ENCODE measurements at places on chromosomes 6 and 20.

DNA sequence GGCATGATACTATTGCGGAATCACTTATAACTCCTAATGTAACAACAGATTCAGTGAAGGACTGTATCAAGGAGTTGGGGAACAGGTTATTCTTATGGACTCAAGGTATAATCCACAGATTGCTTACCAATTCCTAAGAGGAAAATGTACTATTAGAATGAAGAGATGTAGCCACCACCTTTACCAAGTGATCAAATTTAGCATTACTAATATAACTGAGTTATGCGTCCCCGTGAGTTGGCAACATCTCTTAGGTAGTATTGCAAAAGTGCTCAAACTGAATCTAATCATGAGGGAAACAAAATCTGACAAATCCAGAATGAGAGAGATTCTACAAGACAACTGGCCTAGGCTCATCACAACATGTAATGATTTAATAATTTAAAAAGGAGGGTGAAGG is 777 bp upstream of the SNRNP48 start:
- DNase-seq: no peak

DNA sequence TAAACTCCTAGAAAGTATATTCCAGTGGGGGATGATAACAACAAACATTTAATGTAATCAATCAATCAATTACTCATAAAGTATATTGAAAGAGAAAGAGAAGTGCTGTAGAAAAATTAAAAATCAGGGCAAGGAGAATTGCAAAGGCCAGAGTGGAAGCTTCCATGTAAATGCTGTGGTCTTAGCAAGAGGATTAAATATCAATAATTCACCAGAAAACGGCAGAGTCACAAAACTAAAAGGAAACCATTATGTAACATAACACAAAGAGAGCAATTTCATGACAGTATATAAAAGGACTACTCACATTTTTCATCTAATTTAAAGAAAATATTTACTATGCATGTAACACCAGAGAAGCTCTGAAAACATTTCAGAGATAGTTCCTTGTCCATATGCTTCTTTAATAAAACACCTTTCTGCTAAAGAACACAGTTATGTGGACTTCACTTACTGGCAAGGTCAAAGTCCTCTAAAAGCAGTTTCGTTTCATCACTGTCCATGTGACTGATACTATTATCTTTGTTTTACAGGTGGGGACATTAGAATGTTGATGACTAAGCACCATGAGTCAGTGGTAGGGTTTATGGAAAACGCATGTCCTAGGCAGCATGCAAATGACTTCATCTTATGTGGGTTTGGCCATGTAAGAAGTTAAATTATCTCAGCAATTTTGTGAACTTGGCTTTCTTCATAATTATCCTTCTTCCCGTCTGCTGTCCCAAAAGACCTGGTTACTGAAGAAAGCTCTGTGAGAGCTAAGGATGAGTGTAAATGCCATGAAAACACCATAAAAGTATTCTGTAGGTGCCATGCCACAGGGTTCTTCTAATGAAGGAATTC is 185.8 kb upstream of the TENT5A start:
- DNase-seq: no peak

GRCh38 chr20:21820045-21820444 is 114.6 kb downstream of the PAX1 start:
- no peak for DNase-seq

DNA sequence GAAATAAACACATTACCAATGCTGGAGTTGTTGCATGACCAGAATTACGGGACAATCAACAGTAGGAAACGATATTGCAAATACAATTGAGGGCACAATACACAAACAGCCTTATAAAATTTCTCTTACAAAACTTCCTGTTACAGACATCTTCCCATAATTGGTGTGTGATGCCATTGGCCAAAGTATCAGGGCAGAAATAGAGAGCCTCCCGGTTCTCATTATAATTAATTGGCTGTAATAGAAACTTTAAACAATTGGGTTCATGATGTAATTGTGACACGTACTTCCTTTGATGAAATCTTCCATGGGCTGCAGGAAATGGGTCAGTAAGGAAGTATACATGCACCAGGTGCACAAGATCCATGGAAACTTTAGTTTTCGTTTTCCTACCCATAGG is 40.3 kb upstream of the RALGAPA2 start:
- no peak for DNase-seq

- no peak for DNase-seq
Observed at GRCh38 chr6:53119772-53120409, 28.8 kb downstream of the GCM1 start.

- DNase-seq: no peak
Observed at GRCh38 chr20:60108397-60108796, 150.2 kb downstream of the CDH26 start.

GRCh38 chr20:33732166-33732970 is 572 bp downstream of the ZNF341 start:
- DNase-seq: peak; percentile 76

- DNase-seq: no peak
Observed at GRCh38 chr6:167846997-167847606, 20.4 kb downstream of the AFDN start.
